HFFc6 (cell line): ENCODE measurements at places on chromosomes 1 and 21. TPM values are rescaled to one million over a fixed set of nuclear protein-coding genes. Genes with fewer than 3 reads are reported as not detected.

DTL gene
- 9.2 to 26.8 TPM (median 20.5 TPM) in 3 replicates for total RNA-seq

TGFB2 gene
- 2.4 and 14.0 TPM in 2 replicates for total RNA-seq

MNDA gene
- total RNA-seq = not detected in 3 replicates

TNFRSF14 gene
- total RNA-seq = 7.4 to 10.9 TPM (median 9.3 TPM) in 3 replicates

ZRANB2 gene
- total RNA-seq = 77.9 to 81.7 TPM (median 78.7 TPM) in 3 replicates

HCRTR1 gene
- not detected in 3 replicates for total RNA-seq

CD1B gene
- not detected in 3 replicates for total RNA-seq

CCDC28B gene
- 12.0 and 14.2 TPM in 2 replicates for total RNA-seq

ANKRD65 gene
- total RNA-seq = not detected in 3 replicates

S100A8 gene
- total RNA-seq = not detected in 3 replicates

PEX19 gene
- total RNA-seq = 65.2 to 72.2 TPM (median 72.1 TPM) in 3 replicates

FAM43B gene
- 0.07 TPM in 1 of 3 replicates, not detected in the others for total RNA-seq

AADACL4 gene
- not detected in 3 replicates for total RNA-seq

OR2AK2 gene
- not detected in 3 replicates for total RNA-seq

MPZ gene
- 0.60 and 0.83 TPM in 2 replicates for total RNA-seq

LRRC71 gene
- 0.43 TPM in 1 of 3 replicates, not detected in the others for total RNA-seq

BATF3 gene
- 0.83 to 1.2 TPM (median 0.89 TPM) in 3 replicates for total RNA-seq

PRMT6 gene
- total RNA-seq = 10.0 to 14.7 TPM (median 12.4 TPM) in 3 replicates

AIRE gene
- total RNA-seq = not detected in 2 replicates

CFHR5 gene
- total RNA-seq = not detected in 3 replicates

ZNF683 gene
- not detected in 2 replicates for total RNA-seq

RNASEL gene
- 3.6 to 3.7 TPM (median 3.7 TPM) in 3 replicates for total RNA-seq

CRYAA gene
- not detected in 3 replicates for total RNA-seq

NBPF11 gene
- total RNA-seq = 4.1 TPM in 3 replicates

DYNLT5 gene
- 0.85 to 2.4 TPM (median 1.3 TPM) in 3 replicates for total RNA-seq

PTGFR gene
- 10.4 to 18.5 TPM (median 12.2 TPM) in 3 replicates for total RNA-seq

RNU5D-1 gene
- total RNA-seq = not detected in 3 replicates

RSPH1 gene
- total RNA-seq = not detected in 3 replicates

CGN gene
- total RNA-seq = 0.09 to 0.21 TPM (median 0.11 TPM) in 3 replicates

ATP8B2 gene
- total RNA-seq = 92.1 to 109 TPM (median 109 TPM) in 3 replicates

CACNA1S gene
- total RNA-seq = not detected in 3 replicates

NUDT4B gene
- 0.61 TPM in 1 of 3 replicates, not detected in the others for total RNA-seq

CCT3 gene
- 310 to 390 TPM (median 341 TPM) in 3 replicates for total RNA-seq

CRYBG2 gene
- not detected in 3 replicates for total RNA-seq

ASCL5 gene
- total RNA-seq = not detected in 2 replicates

TRABD2B gene
- not detected in 2 replicates for total RNA-seq
